ENCODE measurements at places on chromosomes 2 and 18.

GRCh38 chr2:225495706-225496105 lies 96.2 kb downstream of the NYAP2 start:
- no peak for DNase-seq

DNA sequence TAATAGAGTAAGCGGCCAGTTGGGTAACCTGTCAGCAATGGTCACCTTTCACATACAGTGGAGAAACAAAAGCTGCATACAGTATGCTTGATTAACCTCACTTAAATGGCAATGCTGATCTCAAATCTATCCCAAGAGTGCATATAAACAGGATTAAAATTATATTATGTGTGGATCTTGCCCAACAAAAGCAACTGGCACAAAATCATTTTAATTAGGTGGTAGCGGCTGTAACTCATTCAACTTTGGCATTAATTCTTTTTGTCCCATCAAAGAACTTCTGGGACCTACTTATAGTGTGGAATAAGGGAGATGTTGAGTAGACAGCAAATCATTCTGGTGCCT lies 167.8 kb upstream of the VRK2 start:
- no peak for DNase-seq

GRCh38 chr18:72613534-72613930 lies 69.4 kb upstream of the CBLN2 start:
- no peak for DNase-seq

GRCh38 chr2:218233543-218233942 lies 16.6 kb downstream of the ARPC2 start:
- no peak for DNase-seq

DNA sequence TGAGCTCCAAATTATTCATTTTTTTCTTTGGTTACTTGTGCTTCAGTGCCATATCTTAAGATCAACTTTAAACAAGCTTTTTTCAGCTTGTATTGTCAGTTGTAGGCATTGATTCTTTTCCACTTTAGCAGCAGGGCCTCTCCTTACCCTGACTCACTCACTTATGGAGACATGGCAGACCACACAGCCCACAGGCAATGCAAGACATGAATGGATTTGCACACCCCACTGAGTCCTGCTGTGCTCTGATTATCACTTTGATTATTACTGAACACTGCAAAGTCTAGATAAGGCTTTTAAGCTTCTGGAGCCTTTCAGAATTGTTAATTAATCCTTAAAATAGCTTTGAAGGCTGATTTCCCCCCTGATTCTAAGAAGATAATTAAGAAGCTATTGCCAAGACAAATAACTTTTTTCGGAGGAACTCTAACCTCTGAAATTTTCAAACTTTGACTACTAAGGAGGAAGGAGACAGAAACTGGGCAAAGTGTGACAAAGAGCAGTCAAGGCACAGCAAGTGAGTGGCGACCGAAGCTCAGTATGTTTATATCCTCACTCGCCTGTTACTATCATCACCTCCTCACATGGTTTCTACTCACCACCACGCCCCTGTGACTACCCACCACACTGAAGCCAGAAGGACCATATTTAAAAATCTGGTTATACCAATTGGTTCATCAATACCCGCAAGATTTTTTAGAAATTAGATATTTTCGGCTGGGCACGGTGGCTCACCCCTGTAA lies 43.3 kb downstream of the CACNB4 start:
- no peak for DNase-seq

GRCh38 chr18:71832946-71833617 lies 711.1 kb downstream of the CBLN2 start:
- DNase-seq: no peak

GRCh38 chr18:73950116-73950700 lies 197.4 kb downstream of the FBXO15 start:
- DNase-seq: no peak

DNA sequence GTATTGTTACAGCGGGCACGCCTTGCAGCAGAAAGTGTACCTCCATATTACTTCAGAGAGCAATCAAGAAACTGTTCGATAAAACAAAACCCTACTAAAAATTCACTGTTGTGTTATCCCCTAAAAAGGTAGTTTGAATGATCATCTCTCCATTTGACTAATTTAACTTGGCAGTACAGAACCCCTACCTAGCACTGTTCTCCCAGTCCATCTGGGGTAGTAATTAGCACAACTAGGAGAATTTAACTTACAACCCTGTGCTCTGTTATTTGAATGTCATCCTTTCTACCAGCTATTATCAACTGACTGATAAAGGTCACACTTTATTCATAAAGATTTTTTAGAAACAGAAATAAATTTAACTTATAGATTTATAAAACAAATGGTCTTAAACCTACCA lies 121.2 kb downstream of the EPB41L3 start:
- DNase-seq: no peak

DNA sequence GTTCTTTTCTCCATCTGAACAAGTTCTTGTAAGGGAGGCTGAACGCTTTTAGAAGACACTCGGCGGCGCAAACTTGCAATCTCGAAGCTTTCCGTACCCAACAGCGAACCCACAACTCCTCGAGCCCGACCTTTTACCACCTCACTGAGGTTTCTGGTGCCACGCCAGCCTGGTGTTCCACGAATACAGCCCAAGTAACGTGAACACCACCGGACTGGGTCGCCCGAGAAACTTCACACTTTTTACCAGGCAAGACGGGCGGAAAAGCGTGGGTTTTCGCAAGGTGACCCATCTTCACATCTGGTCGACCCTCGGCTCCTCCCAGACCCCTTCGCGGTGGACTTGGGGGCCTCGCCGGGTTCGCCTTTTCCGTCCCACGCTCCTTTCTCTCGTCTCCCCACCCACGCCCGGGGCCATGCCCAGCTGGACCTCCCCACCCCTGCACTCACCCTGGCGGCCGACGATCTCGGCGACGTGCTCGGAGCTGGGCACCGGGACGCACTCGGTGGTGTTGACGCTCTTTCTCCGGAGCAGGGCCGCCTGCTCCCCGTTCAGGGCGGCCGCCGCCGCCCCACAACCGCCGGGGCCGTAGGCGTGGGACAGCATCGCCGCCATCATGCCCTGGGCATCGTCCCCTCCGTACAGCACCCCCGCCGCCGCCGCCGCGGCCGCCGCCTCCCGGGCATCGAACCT lies 1.2 kb downstream of the MEX3C start:
- DNase-seq: peak; percentile 42

GRCh38 chr2:238895891-238896600 lies 48.2 kb downstream of the TWIST2 start:
- no peak for DNase-seq

DNA sequence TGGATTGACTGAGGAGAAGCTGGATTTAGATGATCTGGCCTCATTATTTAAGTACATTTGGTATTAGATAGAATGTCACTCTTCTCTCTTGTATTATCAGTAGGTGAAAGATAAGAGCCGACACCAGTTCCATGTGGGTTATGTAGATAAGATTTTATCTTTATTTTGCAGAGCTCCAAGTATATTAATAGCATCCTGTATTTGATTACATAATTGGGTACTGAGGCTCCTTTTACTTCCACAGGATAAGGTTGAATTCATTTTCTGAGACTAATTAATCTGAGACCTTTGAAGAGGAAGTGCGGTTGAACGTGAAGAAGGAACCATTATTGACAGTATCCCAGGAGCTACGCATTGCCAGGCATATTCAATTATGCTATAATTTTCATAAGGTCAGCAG lies 32.8 kb upstream of the CD226 start:
- no peak for DNase-seq

All from activated CD4-positive, alpha-beta T cell treated with anti-CD3 and anti-CD28 coated beads, Interleukin-2, amount 50 U/mL, for 1 hour (primary cell).